Cerebellum (tissue), 4 donors: ENCODE measurements at places on chromosomes 7 and 10. TPM values are rescaled to one million over a fixed set of nuclear protein-coding genes. Genes with fewer than 3 reads are reported as not detected.

DNA sequence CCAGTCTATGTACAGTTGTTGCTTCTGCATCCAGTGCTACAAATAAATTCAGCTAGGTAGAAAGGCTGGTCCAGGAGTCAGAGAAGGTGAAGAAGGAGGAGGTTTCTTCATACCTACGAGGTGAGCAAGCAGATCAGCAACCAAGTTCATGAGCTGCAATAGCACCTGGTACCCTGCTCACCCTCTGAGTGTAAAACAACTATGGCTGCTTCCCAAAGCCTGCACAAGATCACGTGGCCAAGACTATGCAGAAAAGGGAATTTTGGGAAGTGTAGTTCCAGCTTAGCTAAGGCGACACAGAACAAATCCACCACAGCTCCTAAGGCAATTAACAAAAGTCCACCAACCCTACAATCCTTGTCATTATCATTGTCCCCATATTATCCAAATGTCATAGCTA lies 95.9 kb upstream of the AUTS2 start:
- no peak for DNase-seq

DNA sequence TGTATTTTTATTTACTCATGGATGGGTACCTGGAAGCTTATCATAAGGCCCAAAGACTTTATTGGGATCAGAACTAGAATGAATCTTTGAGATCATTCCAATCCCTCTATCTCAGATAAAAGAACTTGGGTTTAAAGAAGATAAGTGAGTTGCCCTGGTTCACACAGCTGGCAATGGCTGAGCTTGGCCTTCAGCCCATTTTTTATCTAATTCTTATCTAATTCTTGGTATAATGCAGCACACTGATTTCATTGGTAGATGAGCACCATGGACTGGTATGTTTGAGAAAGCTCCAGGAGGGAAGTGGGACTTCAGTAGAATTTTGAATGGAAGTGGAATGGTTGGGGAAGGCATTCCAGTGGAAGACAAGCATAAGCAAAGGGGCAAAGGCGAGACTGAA lies 558.9 kb downstream of the REEP3 start:
- DNase-seq, result no peak

DNA sequence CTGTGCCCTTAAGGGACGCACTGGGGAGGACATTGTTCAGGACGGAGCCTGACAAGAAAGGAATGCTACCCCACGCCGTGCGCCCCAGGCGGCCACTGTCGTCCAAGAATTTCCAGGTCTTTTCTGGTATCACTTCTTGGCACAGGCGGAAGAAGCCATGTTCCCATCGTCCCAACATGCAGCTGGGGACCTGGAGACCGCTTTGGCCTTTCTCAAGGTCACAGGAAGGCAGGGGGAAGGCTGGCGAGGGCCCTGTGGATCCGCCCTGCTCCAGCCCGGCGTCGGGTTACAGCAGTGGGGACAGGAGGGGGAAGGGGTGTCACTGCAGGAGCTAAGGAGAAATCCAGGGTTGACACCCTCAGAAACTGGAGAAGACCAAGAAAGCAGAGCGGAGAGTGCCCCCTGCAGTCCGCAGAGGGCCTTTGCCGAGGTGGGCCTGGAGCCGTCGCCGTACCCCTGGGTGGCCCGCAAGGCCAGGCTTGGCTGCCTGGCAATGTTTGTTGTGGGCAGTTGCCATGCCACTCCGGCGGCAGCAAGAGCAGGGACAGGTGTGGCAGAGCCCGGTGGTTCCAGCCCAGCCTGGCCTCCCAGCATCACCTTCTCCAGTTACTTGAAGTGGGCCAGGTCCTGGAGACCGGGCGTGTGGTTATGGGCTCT lies 104.1 kb downstream of the LHPP start:
- DNase-seq, result no peak

The PTF1A gene
- 4.4 TPM for total RNA-seq

GRCh38 chr7:158061884-158062656 lies 525.6 kb downstream of the PTPRN2 start:
- DNase-seq, result no peak

The SLC16A12 gene
- 2.4 TPM for total RNA-seq

GRCh38 chr7:140327261-140327661 lies 71.1 kb downstream of the SLC37A3 start:
- no peak for DNase-seq

The JAZF1 gene
- 16.0 TPM for total RNA-seq

GRCh38 chr10:88322324-88323063 lies 260.6 kb downstream of the RNLS start:
- no peak for DNase-seq

The CUL1 gene
- total RNA-seq, result 45.9 TPM

DNA sequence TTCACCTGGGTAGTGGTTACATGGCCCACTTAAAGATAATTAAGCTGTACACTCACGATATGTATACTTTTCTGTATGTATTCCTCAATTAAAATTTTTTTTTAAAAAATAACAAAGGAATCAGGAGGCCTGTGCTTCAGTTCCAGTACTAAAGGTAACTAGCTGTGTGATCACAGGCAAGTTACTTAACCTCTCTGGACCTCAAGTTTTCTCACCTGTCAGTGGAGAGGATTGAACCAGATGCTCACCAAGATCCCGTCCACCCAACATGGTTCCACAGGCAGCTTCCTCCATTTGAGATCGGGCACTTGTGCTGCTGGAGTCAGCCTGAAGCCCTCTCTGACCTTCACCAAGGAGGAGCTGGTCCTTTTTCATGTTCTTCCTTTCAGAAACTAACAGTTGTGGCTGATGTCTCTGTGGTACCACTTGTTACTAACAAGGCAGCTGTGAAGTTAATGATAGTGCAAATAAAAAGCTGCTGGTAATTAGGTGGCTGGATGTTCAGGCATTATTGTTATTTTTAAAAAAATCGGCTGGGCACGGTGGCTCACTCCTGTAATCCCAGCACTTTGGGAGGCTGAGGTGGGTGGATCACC lies 29.4 kb upstream of the SMNDC1 start:
- DNase-seq, result no peak

The GRM3 gene
- total RNA-seq, result 74.5 TPM

The FOXI2 gene
- total RNA-seq, result not detected
